ENCODE measurements at places on chromosomes 2 and 18. TPM values are rescaled to one million over a fixed set of nuclear protein-coding genes. Genes with fewer than 3 reads are reported as not detected.
A peak's percentile ranks its signal among the peaks of the same experiment; 100 is the strongest.

TMEM182 gene
- total RNA-seq: 10.0 TPM

RIOK3 gene
- total RNA-seq: 95.8 TPM

DNA sequence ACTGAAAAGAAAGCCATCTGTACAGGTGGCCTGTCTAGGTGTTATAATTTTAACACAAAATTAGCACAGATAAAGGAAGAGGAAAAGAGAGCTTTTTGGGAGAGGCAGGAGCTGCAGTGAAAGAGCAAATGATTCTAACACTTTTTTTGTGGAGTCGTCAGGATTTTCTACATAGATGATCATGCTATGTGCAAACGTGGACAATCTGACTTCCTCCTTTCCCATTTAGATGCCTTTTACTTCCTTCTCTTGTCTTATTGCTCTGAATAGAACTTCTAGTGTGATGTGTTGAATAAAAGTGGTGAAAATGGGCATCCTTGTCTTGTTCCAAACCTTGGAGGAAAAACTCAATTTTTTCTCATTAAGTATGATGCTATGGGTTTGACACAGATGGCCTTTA, 334.5 kb downstream of the NBAS start:
- H3K27ac ChIP-seq: no peak overlapping the region
- H3K4me3 ChIP-seq: no peak overlapping the region
- H3K27me3 ChIP-seq: no peaks in the 10 kb centered on the region
- H3K4me1 ChIP-seq: no peaks in the 10 kb centered on the region
- peaks cover 4% of the 10 kb centered on the region for H3K36me3 ChIP-seq

DNA sequence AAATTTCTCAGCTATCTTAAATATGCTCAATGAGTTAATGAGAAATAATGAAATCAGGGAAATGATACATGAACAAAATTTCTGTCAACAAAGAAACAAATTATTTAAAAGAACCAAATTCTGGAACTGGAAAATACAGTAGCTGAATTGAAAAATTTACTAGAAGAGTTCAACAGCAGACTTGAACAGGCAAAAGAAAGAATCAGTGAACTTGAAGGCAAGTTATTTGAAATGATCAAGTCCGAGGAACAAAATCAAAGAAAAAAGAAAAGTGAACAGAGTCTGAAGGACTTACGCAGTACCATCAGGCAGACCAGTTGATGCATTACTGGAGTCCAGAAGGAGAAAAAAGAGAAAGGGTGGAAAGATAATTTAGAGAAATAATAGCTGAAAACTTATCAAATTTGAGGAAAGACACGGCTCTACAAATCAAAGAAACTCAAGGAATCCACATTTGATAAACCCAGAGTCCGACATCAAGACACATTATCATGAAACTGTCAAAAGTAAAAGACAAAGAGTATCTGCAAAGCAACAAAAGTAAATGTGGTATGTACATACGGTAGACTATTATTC, 83.6 kb downstream of the CCDC138 start:
- no peaks in the 10 kb centered on the region for H3K4me1 ChIP-seq
- H3K36me3 ChIP-seq: peaks cover 23% of the 10 kb centered on the region
- H3K27me3 ChIP-seq: no peaks in the 10 kb centered on the region

RNMT gene
- total RNA-seq: 48.5 TPM

DNA sequence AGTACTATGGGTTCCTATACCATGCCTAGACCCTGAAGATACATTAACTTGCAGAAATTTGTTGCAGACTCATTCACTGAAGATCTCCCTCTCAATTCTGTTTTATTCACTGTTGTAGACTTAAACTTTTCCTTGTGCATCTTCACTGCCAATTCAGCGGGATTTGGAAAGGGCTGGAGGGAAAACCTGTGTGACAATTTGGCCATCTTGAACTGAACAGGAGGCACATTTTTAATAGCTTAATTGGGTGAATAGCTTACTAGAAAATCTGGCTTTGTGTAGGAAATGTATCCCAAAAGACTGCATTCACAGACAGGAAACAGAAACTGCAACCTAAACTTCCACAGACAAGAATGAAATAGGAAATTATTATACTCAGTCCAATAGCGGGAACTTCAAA, 512.3 kb downstream of the XIRP2 start:
- H3K27me3 ChIP-seq: no peaks in the 10 kb centered on the region
- H3K36me3 ChIP-seq: no peaks in the 10 kb centered on the region
- H3K27ac ChIP-seq: peak overlapping the region; percentile 18
- no peak for DNase-seq

DNA sequence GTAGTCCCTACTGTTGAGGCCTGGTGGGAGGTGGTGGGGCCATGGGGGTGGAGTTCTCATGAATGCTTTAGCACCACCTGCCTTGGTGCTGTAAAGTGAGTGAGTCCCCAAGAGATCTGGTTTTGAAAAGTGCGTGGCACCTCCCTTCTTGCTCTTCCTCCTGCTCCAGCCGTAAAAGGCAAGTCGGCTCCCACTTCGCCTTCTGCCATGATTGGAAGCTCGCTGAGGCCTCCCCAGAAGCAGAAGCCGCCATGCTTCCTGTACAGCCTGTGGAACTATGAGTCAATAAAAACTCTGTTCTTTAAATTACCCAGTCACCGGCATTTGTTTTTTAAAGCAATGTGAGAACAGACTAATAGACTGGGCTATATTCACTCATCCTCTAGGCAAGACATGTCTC, 141.3 kb upstream of the ALKAL2 start:
- peak overlapping the region; percentile 97 for H3K27ac ChIP-seq
- H3K36me3 ChIP-seq: no peaks in the 10 kb centered on the region
- no peak for DNase-seq
- H3K4me1 ChIP-seq: peaks cover 20% of the 10 kb centered on the region

DNA sequence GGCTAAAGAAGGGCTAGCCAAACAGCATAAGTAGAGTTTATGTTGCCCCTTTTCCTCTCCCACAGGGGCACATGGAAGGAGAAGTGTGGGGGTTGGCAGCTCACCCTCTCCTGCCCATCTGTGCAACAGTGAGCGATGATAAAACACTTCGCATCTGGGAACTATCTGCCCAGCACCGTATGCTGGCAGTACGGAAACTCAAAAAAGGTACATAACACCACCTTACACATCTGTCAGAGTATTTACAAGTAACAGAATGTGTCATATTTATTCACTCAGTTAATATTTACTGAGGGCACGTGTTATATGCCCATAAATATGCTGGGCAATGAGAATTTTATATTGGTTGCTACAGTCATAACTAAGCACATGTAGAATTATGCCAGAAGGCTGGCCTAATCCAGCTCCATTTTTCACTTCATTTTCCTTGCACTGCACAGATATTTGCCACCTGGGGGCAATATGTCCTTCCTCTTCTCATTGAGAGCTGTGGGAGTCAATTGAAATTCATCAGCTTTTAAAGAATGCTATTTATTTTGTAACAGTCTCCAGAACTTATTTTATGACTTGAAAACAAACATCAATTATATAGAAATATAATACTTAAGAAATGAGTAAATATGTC, 150.6 kb downstream of the RTN4 start:
- peaks cover 6% of the 10 kb centered on the region for H3K27me3 ChIP-seq
- H3K27ac ChIP-seq: no peak overlapping the region
- no peak overlapping the region for H3K4me3 ChIP-seq
- no peaks in the 10 kb centered on the region for H3K36me3 ChIP-seq
- peaks cover 29% of the 10 kb centered on the region for H3K4me1 ChIP-seq
- DNase-seq: no peak

DUSP2 gene
- 388 TPM for total RNA-seq

DNA sequence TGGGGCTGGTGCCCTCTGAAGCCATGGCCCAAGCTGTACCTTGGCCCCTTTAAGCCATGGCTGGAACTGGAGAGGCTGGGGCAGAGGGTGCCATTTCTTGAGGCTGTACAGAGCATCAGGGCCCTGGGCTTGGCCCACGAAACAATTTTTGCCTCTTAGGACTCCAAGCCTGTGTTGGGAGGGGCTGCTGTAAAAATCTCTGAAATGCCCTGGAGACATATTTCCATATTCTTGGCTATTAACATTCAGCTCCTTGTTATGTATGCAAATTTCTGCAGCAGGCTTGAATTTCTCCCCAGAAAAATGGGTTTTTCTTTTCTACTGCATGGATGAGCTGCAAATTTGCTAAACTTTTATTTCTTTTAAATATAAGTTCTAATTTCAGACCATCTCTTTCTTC, 834.0 kb downstream of the DSC3 start:
- H3K4me1 ChIP-seq: no peaks in the 10 kb centered on the region
- no peak for DNase-seq
- H3K27ac ChIP-seq: no peak overlapping the region
- H3K4me3 ChIP-seq: no peak overlapping the region

GRCh38 chr2:237563816-237564215, 2.6 kb upstream of the PRLH start:
- DNase-seq: no peak
- H3K27ac ChIP-seq: no peak overlapping the region
- no peaks in the 10 kb centered on the region for H3K36me3 ChIP-seq
- H3K4me1 ChIP-seq: no peaks in the 10 kb centered on the region
- H3K4me3 ChIP-seq: no peak overlapping the region

Measured in activated T-cell treated with anti-CD3 and anti-CD28 coated beads, Interleukin-2, amount 50 U/mL, for 72 hours (primary cell).